ENCODE measurements at places on chromosomes 2 and 18.

GRCh38 chr2:878245-878930, 72.3 kb upstream of the SNTG2 start:
- no peak for DNase-seq

DNA sequence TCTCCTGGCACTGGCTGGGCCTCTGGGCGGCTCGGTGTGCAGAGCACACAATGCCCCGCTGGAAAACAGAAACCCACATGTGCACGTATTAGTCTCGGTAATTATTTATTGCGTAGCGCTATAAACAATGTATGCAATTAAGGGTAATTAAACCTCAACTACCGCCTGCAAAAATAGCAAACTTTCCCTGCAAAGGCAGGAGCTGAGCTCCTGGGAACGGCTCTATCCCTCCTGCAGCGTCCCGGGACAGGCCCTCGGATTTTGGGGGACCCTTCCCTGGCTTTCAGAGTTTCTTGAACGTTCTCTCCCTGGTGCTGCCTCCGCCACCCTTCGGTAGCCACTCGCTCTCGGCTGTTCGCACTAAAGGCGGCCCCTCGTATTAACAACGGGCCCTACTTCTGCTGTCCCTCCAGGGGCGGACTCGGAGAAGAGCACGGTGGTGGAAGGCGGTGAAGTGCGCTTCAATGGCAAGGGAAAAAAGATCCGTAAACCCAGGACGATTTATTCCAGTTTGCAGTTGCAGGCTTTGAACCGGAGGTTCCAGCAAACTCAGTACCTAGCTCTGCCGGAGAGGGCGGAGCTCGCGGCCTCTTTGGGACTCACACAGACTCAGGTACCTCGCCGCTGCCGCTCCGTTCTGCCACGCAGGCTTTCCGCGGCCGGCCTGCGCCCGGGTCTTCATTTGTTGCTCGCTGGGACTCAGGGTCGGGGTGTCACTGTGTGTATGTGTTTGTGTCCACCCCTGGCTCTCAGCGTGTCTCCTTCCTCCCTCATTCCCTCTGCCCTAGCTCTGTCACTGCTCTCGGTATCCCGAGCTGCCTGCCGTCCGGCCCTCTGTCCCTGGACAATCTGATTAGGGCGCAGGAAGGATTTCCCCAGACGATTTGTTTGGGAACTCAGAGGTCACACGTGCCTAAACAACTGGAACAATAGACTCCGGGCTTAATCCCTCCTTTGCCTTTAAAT, 1.2 kb downstream of the DLX1 start:
- peak; percentile 69 for DNase-seq

GRCh38 chr18:63291278-63291677, 28.3 kb downstream of the BCL2 start:
- DNase-seq, result no peak

DNA sequence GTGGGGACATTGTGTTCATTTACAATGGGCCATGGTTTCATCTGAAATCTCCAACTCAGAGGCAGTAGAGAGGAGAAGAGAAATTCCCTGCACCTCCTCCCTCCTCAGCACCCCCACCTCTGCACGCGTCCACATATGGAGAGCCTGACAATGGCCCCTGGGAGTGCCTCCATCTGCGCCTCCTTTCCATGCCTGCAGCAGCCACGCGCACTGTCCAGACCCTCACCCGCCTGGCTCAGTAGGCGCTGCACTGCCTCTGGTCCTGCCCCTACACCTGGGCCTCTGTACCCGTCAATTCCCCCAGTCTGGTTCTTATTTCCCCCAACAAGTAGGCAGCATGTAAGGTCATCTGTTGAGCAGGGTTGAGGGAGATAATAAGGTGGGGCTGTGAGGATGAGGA, 23.8 kb downstream of the MPHOSPH10 start:
- DNase-seq, result no peak

GRCh38 chr2:222978850-222979249, 73.1 kb upstream of the KCNE4 start:
- DNase-seq, result no peak
